ENCODE measurements at places on chromosomes 3 and 15.

DNA sequence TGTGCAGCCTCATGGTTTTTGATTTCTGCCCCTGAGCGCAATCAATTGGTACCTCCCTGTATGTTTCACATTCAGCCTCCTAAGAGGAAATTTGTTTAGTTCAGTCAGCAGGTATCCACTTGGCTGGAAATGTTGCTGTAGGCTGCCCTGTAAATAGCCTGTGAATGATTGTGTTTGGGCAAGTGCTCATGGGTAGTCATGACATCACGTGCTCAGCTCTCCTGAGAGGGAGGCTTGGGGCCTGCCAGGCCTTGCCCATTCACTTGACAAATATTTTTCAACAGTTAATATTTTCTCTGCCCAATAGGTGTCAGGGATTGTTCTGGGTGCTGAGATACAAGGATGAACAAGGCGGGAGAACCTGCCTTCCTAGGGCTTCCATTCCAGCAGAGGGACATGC lies 13.3 kb downstream of the HRH1 start:
- DNase-seq = no peak

DNA sequence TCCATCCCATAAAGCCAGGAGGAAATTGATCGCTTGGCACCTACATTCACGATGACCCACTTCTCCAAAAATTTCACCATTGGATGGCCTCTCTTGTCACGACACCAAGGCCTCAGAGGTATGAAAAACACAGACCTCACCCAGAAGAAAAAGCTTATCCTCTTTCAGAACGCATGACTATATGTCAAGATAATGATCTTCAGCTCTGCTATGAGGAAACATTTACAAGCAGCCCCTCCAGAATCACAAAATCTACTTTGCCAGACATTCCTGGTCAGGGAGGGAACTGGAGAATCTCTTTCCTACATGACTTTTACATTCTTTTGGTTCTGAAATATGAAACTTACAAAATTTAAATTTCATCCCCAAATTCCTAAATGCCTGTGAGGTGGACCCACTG lies 122.7 kb downstream of the WNT5A start:
- DNase-seq = no peak

DNA sequence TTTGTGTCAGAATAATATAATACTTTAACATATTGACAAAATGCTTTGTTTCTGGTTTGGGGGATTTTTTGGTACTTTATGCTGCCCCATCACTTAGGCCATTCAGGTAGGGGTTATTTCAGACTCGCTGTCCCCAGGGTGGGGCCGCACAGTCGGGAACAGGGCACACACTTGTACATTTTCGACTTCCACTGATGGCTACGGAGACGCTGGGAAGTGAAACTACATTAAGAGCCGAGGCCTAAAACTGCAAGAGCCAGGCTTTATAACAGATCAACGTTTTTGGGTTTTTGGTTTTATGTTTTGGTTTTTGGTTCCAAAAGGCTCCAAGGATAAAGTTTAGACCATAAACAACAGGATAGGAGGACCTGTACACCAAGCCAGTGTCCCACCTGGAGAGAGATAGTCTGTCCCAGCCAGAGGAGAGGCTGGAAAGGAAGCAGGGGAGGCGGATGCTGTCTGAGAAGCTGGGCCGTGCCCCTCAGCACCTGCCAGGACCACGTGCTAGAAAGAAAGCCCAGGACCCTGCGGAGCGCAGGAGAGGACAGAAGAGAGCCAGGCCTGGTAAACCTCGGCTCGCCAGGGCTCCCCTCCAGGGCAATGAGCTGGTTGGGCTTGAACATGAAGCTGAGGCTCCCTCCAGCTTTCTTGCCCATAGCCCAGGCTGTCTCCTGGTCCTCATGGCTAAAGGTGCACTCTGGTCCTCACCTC lies 111.7 kb downstream of the CHSY1 start:
- DNase-seq = no peak

DNA sequence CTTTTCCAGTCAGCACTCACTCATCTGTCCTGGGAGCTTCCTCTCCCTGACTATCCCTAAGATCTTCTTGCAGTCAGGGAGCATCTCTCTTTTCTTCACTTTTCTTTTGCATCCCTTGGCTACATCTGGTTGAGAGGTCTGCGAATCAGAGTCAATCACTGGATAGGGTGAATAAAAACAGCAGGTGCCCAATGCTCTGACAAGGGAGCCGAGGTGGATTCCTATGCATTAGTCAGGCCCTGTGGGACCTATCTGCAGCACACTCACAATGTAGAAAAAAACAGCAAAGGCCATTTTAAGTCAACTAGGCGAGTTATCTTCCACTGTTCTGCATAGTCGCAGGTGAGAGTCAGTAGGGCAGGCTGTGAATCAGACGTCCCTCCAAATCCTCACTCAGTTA lies 35.5 kb downstream of the DZIP1L start:
- no peak for DNase-seq
